Mesenchymal stem cell (in vitro differentiated cells and primary cell): ENCODE measurements at places on chromosomes 1 and 21.

DNA sequence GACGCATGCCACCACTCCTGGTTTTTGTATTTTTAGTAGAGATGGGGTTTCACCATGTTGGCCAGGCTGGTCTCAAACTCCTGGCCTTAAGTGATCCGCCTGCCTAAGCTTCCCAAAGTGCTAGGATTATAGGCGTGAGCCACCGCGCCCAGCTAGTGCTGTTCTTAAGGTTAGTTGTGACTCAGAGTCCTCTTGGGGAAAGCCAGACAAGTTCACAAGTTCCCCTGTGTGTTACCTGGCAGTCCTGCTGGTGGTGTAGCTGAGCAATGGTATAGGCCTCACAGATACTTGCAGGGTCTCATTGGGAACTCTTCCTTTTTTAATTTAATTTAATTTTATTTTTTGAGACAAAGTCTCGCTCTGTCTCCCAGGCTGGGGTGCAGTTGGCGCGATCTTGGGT is 10.6 kb downstream of the CFAP126 start:
- DNase-seq: no peak

DNA sequence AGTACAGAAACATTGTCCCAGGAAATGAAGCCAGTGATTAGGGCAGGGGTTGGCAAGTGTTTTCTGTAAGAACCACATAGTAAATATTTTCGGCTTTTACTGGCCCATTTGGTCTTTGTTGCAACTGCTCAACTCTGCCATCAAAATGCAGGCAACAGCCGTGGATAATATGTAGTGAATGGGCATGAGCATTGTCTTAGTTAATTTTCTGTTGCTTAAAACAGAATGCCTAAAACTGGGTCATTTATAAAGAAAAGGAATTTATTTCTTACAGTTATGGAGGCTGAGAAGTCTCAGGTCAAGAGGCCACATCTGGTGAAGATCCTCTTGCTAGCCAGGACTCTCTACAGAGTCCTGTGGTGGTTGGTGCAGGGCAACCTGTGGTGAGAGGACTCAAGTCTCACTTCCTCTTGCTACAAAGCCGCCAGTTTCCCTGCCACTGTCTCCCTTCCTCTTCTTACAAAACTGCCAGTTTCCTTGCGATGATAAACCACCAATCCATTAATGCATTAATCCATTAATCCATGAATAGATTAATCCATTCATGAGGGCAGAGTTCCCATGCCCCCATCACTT is 166.4 kb downstream of the PSMG1 start:
- peak; percentile 43 for DNase-seq

GRCh38 chr1:31421371-31422040 is 8.5 kb downstream of the SERINC2 start:
- peak; percentile 57 for DNase-seq

GRCh38 chr1:42264511-42265190 is 70.4 kb downstream of the FOXJ3 start:
- no peak for DNase-seq

GRCh38 chr1:201714542-201715329 is 114.2 kb upstream of the IPO9 start:
- peak; percentile 100 for DNase-seq

DNA sequence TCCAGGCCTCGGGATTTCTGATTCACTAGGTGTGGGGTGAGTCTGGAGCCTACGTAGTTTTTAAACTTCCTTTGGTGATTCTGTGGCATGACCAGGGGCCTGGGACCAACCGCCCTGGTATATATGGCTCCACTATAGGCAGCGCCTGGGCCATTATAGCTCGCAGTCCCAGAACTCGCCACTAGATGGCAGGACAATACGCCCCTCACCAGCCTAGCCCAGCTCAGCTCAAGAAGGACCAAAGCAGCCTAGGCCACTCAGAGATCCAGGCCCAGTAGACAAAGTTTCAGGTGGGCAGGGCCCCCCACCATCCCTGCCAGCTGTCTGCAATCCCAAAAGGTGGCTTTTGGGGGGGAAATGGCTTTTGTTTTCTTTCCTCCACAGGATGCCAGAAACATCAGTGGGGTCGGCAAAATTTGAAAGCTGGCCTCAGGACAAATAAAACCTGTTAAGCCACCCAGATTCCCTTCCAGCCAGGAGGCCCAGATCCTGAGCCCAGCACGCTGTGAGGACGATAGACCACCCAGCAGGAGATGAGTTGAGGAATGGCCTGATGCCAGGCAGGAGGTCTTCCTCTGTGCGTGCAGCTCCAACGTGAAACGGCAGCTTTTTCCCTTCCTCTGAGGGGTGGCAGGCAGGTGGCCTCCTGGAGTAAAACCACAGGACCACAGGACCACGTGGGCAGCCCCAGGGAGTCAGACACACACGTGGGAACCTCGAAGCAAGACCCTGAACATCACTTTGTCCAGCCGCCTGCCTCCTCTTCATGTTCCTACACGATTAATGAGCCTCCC is 24.8 kb upstream of the TMEM51 start:
- peak; percentile 76 for DNase-seq

DNA sequence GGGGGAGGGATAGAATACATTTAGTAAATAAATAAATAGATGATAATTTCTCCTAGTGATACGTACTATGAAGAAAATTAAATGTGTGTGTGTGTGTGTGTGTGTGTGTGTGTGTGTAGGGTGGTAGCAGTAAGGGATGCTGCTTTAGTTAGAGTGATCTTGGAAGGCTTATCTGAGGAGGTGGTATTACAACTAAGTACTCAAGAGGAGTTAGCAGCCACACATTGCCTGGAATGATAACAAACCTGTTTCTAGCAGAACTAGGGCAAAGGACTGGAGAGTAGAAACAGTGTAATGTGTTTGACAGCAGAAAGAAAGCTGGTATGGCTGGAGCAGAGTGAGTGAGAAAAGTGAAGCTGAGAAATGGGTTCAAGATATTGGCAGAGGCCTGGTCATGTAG is 58.3 kb upstream of the FASLG start:
- no peak for DNase-seq

- DNase-seq: no peak
Observed at GRCh38 chr1:206021626-206022365, 1.9 kb downstream of the CTSE start.

- DNase-seq: peak; percentile 72
Observed at GRCh38 chr1:41713557-41714327, 205.0 kb downstream of the HIVEP3 start.

DNA sequence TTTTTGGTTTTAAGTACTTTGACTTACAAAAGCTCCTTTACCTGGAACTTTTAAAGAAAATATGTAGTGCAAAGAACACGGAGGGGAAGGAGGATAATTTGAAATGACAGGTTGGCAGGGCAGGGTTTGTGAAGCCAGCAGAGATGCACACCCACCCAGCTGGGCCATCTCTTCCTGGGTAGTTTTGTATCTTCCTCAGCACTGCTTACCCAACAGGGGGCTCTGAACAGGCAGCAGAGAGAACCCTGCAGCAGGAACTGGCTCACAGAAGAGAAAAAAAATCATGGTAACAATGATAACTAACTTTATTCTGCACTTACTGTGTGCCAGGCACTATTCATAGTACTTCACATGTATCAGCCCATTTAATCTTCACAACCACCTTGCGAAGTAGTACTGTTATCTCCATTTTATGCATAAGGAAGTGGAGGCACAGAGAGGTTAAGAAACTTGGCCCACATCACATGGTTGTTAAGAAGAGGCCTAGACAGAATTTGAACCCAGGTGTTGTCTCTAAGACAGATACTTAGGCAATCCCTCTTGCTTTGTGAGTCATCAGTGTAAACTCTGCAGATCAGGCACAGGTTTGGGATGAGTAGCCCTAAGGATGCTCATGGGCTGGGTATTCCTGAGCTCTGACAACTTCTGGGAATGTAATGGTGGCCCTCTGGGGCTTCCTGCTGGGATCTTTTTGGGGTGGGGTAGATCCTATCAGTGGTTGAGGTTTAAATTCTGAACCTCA is 60.8 kb downstream of the ELK4 start:
- no peak for DNase-seq

DNA sequence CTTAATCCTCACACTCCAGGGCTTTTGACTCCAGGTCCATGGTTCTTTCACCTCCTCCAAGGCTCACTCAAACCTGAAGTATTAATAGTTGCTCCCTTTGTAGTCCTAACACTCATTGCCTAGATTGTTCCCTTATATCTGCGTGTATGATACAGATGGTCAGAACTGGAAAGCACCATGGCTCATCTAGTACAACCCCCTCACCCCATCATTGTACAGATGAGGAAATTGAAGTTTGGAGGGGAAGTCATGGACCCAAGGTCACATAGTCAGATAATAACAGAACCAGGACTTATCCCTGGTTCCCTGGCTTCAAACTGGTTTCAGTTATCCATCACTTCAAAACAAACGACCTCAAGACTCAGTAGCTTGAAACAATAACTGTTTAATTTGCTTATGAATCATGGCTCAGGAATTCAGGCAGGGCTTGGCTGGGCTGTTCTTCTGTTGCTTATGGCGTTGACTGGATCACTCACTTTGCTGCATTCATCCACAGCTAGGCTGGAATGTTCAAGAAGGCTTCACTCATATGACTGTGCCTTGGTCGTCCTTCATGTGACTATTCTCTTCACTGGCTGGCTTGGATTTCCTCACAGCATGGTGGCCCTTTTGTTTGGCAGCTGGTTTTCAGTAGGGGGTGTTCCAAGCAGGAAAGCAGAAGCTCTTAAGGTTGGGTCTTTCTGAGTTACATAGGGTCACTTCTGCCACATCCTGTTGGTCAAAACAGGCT is 5.0 kb downstream of the NOS1AP start:
- DNase-seq: no peak

DNA sequence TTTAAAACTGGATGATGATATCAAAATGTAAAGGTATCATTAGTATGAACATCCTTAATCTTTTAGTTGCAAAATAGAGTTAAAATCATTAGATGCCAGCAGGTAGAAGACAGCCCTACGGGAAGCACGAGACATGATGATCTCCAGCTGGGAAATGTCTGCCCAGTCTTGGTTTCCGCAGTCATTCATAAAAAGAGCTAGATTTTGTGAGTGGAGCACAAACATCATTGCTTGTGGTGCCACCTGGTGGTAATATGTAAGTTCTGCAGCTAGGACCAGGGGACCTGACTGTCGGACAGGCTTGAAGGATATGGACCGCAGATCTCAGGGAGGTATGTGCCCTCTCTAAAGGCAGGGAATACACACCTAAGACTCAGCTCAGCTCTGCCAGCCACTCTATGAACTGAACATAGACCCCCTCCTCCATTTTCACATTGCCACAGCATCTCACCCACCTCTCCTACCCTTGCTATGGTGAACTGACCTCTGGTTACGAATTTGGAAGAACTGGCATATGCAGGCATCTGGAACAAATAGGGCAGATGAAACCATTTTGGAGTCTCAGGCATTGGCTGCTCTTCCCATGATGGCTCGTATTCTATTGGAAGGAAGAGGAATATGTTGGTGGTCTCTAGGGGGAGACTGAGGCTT is 9.2 kb downstream of the FCMR start:
- DNase-seq: peak; percentile 81

- DNase-seq: peak; percentile 95
Observed at GRCh38 chr1:94926915-94927404, at the start of gene CNN3. Gene CNN3, minus strand, starts transcription at chr1:94927110. Its CDS starts 216 bp downstream, at chr1:94926894.

- DNase-seq: no peak
Observed at GRCh38 chr1:46401154-46401913, 7.2 kb downstream of the FAAH start.

DNA sequence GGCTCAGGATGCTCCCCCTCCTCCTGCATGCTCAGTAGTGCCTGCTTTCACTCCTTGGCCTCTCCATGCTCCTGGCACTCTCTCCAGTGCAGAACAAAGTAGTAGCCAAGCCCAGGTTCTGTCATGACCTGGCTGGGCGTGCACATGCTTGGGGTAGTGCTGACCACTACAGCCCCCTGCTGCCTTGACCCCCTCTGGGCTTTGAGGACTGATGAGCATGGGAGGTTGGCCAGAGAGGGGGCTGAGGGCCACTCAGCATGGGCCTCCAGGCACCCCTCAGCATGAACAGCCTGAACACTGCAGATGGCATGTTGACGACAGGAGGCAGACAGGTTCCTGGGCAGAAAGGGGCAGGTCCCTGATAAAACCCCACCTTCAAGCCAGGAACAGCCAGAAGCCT is 935.7 kb upstream of the PRMT6 start:
- DNase-seq: no peak

DNA sequence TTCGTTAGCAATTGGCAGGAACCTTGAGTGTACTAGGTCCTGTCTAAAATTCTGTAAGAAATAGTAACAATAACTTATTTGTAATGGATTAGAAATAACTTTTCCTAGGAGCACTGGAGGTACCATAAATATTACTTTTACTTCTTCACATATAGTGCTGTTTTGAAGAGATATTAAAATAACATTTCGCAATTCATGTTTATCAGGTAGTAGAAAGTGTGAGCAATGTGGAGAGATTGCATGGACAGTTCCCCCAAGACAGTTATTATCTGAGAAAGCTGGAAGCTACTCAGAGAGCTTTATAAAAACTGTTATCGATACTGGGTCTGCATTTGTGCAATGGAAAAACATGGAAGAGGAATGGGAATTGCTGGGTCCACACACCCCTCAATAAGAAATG is 128.5 kb upstream of the KIF26B start:
- no peak for DNase-seq

DNA sequence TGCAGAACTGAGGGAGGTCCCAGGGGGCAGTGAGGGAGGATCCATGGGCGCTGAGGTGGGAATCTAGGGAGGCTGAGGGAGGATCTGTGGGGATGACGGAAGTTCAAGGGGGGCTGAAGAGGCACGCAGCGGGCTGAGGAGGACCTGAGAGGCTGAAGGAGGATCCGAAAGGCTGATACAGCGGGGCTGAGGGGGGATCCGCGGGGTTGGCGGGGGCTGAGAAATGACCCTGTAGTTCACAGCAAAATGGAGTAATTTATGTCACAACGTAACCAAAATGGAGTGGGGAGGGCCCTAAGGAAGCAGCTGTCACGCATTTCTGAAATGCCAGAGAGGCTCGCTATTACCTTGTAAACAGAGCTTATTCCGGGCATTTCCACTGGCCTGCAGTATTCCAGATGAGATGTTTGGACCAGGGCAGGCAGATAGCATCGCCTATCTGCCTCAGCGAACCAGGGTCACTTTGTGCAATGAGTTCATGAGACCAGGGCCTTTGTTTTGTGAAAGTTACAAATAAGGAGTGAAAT is 926 bp upstream of the MRPL55 start:
- peak; percentile 67 for DNase-seq

- no peak for DNase-seq
Observed at GRCh38 chr1:83923553-83923952, 75.4 kb downstream of the TTLL7 start.

DNA sequence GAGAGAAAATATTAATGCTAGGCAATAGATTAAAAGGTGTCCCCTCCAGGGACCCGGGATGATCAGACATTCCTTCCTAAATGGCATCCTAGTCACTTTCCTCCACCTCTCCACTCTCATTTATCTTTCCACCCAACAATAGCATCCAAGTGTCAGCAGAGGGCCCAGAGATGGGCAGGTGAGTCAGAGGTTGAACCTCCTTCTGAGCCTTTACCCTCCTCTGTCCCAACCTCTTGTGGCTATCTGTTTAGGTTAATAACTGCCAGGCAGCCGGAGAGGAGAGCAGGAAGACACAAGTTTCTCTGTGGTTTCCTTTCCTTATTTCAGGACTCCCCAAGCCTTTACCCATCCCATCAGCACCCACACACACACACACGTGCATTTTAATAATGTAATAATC is 4.1 kb downstream of the GJA5 start:
- no peak for DNase-seq
